Spinal cord (tissue), 10 donors: ENCODE measurements at places on chromosomes 1 and 21.
A peak's percentile ranks its signal among the peaks of the same experiment; 100 is the strongest.

DNA sequence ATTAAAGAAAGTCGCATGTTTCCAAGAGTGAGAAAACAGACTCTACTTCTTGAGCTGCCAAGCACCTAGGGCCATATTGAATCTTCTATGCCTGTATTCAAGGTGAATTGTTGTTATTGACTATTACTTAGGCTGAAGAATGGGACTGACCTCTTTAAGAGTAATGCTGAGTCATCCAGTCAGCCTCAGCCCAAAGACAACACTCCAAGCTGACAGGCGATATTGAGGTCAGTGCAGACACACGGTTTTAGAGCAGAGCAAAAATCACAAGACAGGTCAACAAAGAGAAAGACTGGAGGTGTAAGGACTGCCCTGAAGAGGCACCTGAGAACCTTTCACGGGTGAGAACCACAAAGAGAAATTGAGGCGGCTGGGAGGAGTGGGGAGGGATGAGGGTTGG is 146.9 kb downstream of the MIS18A start:
- no peak for DNase-seq

DNA sequence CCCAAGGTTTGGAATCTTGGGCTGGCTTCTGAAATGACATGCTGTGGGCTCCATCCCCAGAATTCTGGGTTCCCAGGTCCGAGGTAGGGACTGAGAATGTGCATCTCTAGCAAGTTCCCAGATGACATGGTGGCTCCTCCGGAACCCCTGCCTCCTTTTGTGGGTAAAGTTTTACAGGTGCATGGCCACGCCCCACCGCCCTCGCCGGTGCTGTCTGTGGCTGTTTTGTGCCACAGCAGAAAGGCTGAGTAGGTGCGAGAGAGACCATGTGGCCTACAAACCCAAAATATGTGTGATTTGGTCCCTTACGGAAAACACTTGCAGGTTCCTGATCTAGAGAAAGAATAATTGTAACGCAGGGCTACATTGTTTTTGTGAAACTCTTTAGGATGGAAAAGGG is 30.9 kb downstream of the SKI start:
- DNase-seq = no peak

GRCh38 chr1:91712981-91713841 is 172.7 kb downstream of the TGFBR3 start:
- DNase-seq = no peak

- peak; percentile 83 for DNase-seq
Observed at GRCh38 chr1:86380257-86380861, 15.8 kb downstream of the ODF2L start.

GRCh38 chr1:230040440-230040839 is 26.6 kb upstream of the GALNT2 start:
- DNase-seq = no peak

DNA sequence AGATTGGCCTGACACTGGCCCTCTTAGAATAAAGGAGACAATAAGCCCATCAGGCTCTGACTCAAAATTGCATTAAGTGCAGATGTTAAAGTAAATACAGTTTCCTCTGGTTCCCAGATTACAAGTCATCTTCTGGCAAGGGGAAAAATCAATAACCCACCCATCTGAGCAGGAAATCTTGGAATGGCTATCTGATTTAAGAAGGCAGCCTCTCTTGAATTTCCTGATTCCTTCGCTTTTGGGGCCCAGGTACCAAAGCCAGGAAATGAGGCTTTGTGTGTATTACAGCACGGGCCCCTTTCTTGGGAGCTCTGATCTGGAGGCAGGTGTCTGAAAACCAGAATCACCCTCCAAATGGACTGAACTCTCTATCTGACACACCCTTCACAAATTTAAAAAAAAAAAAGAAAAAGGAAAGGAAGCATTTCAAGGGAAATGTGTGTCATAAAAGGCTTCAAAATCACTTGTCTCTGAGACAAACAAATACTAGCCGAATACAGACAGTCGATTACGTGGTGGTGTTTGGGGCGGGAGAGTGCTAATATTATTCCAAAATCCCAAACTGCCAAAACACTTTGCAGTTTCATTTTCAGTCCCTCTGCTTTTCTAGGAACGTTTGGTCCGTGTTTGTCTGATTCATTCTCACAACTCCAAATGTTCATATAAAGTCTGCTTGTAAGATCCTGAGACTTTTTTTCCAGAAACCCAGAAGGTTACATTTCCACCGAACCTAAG is 240.9 kb upstream of the CAMK1G start:
- DNase-seq = no peak

DNA sequence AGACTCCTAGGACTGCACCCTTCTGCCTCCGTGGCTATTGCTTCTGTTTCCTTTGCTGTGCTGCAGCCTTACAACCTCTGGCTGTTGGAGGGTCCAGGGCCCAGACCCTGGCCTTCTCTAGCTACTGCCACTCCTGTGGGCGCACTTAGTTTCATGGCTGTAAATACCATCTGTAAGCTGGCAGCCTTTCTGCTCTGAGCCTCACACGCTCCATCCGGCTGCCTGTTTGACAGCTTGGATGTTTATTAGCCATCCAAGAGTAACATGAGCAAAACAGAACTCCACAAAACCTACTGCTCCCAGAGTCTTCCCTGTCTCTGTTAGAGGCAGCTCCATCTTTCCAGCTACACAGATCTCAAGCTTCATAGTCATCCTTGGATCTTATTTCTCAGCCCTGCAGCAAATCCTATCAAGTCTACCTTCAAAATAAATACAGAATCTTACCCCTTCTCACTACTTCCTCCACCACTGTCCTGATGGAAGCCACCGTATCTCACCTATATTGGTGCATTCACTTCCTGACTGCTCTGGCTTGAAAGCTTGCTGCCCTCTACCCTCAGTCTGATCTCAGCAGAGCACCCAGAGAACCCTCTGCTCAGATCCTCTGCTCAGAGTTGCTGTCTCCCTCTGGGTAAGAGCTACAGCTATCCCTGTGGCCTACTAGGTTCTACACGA is 19.1 kb downstream of the SLC25A33 start:
- DNase-seq = no peak

DNA sequence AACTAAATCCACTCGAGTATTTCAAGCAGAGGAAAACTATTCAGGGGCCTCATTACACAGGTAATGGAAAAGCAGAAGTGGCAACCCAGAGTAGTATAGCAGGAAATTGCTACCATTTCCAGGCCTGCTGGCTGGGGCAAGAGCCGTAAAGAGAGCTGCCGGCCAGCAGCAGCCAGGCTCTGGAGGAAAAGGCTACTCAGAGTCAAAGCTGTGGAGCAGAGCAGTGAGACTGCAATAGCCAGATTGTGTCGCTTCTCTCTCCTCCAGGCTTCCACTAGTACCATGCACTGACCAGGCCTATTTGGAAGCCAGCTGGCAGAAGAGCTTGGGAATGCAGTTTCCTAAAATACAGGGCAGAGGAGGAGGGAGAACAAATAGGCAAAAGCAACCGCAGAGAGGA is 155.5 kb downstream of the OMA1 start:
- no peak for DNase-seq
